HuH-7.5 (cell line): ENCODE measurements at places on chromosomes 3 and 15.

GRCh38 chr3:114420072-114420471 lies 126.2 kb downstream of the TIGIT start:
- no peak for DNase-seq

DNA sequence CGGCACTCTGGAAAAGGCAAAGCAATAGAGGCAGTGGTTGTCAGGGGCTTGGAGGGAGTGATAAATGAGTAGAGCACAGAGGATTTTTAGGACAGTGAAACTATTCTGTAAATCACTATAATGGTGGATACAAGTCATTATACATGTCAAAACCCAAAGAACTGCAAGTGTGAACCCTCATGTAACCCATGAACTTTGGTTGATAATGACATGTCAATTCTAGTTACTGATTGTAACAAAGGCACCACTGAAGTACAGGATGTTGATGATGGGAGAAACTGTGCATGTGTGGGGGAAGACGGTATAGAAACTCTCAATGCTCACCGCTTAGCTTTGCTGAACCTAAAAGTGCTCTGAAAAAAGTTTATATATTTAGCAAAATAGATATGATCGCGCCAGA lies 36.0 kb downstream of the BTLA start:
- no peak for DNase-seq

- DNase-seq = no peak
Observed at GRCh38 chr15:70053716-70054229, 43.9 kb downstream of the TLE3 start.

- no peak for DNase-seq
Observed at GRCh38 chr15:69987492-69988489, 109.9 kb downstream of the TLE3 start.

GRCh38 chr3:111735243-111735758 lies 123.8 kb upstream of the PHLDB2 start:
- no peak for DNase-seq
